ENCODE measurements at places on chromosomes 7 and 10.

DNA sequence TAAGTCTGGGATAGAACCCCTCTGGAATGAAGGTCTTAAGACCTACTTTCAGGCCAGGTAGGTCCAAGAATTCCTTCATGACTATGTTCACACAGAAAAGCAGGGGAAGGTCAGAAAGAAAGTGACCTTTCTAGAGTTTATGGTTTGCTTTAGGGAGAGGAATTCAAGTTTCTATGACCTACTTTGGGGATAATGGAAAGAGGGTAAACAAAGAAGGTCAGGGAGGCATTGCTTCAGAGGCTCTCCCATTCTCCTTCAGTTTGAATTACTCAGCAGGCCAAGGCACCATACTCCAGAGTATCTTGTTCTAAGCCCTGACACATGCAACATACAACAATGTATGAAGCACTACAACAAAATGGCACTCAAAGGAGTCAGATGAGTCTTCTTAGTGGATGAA, 11.5 kb upstream of the MACC1 start:
- DNase-seq, result no peak

GRCh38 chr10:97590082-97590747, 694 bp downstream of the C10orf62 start:
- no peak for DNase-seq

GRCh38 chr10:62687230-62687748, 117.2 kb upstream of the ADO start:
- DNase-seq, result no peak

DNA sequence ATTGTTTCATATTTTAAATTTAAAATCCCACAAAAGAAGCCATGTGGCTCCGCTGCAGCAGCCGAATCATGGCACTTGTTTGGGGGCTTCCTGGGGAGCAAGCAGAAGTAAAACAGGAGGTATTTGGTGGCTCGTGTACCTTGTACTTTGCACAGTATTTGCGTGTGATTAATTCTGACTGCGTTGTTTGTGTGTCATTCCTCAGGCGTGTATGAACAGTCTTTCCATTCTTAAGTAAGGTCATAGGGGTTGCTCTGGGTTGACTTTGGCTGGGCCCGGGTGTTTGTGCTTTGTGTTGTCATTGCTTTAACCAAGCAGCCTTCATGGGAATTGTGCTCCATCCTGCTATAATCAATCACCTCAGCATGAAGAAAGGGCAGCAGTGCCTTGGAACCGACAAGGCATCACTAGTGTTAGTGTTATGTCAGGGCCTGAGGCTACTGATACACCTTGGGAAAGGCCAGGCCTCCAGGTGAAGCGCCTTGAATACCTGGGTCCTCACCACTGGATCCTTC, 182.4 kb downstream of the ARHGAP21 start:
- DNase-seq, result no peak

- no peak for DNase-seq
These were observed 199.2 kb downstream of the IMMP2L start for GRCh38 chr7:111363099-111363498.

- DNase-seq, result no peak
These were observed 18.3 kb downstream of the STEAP1B start for GRCh38 chr7:22481726-22482125.

GRCh38 chr7:151873402-151873965, 3.4 kb downstream of the PRKAG2 start:
- DNase-seq, result no peak

- no peak for DNase-seq
These were observed 46.4 kb downstream of the ABCB5 start for GRCh38 chr7:20661884-20662283.
